ENCODE measurements at places on chromosomes 4 and X.

DNA sequence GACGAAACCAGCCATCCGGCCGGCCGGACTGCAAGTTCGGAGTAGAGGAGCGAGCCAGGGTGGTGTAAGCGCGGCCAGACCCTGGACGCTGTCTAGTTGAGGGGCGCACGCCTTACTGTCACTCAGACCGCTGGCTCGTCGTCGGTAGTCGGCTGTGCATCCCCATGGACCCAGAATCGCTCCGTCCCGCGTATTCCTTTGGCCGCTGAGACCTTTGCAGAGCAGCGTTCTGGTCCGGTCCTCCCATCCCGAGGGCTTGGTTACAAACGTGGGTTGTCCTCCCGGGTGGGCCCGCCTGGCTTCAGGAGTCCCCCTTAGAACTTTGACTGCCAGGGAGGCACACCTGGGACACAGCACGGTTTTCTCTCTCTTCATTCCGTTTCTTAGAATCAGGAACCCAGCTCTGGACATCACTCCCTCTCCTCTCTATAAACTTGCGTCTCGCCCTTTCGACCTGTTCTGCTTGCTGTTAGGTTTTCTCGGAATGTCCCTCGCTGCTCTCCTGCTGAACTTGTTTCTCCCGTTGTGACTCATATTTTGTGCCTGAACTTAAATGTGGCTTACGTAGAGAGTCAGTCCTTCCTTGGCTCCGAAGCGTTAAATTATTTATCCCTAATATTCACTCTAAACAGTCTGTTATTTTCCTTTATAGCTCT is 672 bp downstream of the PGM2 start:
- DNase-seq = no peak

DNA sequence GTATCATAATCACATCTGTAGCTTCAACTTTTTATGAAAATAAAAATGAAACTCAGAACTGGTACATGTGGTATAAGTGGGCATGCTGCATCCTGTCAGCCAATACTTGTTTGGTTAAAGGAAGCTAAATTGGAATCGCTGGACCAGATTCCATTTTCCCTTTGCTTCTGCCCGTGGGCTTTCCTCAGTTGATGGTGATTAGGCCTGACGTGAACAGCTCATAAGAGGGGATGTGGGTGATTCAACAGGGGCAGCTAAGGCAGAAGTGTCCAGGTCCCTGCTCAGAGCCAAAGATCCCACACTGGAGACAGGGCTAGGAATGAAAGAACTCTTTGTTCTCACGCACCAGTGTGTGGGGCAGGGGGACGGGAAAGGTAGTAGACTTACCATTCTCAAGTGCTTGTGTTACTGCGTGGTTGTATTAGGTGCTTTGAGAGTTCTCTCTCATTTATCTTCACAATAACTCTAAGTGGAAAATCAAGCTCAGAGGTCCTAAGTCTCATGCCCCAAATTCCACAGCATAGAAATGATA is 63.2 kb upstream of the GUCY1A1 start:
- DNase-seq = no peak

DNA sequence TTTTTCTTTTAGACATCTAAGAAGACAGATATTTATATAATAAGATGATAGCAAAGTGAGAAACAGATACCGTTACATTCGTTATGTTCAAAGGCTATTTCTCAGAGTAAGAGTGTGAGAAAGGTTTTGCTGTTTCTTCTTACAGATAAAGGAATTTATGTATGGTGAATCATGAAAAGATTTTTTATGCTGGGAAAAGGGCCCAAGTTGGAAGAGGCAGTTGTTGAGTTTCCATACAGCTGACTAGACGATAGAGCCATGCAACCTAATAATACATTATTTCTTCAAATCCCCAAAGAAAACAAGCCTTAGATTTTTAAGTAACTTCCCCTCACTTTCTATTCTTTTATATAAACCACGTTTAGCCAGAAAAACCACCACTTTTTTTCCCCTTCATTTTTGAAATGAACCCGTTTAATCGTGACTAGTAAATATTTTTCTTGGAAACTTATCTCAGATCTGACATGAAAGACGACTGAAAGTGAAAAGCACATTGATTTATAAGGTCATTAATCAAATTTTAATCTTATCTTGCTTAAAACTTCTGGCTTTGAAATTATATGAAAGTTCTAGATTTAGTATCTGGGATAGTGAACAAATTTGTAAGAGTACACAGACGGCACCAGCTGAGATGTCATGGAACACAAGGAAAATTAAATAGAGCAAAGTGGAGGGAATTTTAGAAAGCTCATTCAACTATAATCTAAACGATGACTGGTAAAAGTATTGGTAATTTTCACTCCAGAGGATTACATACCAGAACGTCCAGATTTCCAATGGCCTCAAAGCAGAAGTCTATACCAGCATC is 10.9 kb downstream of the ADH6 start:
- DNase-seq = no peak

DNA sequence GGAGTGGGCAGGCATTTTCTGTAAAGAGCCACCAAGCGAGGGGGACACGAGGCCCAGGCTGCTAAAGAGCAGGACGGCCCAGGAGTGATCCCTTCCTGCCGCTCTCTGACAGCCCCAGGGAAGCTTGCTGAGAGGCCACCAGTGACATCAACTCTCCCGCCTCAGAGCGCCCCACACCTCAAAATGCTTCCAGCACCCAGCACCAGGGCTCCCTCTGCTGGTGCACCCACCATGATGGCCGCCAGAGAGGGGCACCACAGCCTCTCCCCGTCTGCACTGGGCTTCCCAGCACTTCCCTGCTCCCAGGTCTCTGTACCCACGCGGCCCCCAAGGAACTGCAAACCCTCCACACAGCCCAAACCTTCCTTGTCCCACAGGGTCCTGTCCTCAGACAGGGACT is 40.4 kb downstream of the GAK start:
- no peak for DNase-seq
